ENCODE measurements at places on chromosomes 16 and 17. TPM values are rescaled to one million over a fixed set of nuclear protein-coding genes. Genes with fewer than 3 reads are reported as not detected.
A peak's percentile ranks its signal among the peaks of the same experiment; 100 is the strongest.

DNA sequence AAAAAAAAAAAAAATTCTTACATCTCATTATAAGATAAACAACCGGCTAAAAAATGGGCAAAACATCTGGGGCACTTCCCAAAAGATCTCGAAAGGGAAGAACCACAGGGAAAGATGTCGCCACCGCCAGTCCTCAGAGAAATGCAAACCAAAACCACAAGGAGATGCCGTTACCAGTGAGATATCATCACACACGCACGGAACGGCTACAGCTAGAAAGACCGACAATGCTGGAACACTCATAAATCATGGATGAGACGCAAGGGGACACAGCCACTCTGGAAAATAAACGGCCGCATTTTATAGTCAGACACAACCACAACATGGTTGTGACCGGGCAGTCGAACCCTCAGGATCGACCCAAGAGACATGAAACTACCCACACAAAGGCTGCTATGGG, 24.5 kb downstream of the WDR45B start:
- no peaks in the 10 kb centered on the region for H3K27me3 ChIP-seq
- peaks cover 55% of the 10 kb centered on the region for H3K36me3 ChIP-seq
- no peak overlapping the region for H3K4me3 ChIP-seq

- peaks cover 18% of the 10 kb centered on the region for H3K4me1 ChIP-seq
- no peaks in the 10 kb centered on the region for H3K36me3 ChIP-seq
- no peak overlapping the region for H3K4me3 ChIP-seq
- no peak overlapping the region for H3K27ac ChIP-seq
These were observed 36.8 kb upstream of the MMD start for GRCh38 chr17:55458287-55458900.

DNA sequence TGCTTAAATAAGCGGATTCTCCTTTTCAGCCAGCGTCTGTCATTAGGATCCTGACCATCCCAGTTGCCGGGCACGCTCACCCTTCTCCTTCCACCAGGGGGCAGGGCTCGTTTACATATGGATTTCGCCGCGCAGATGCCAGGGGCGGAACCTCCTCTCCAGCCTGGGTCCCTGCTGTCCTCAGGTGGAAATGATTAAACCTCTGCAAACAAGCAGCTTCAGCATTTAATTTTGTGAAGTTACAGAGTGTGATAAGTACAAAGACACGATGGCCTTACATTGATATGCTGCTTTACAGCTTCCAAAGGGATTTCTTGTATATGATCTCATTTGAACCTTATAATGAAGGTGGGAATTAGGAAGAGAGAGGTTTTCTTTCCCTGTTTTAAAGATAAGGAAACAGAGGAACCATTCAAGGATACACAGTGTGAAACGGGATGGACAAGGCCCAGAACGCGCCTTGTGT, 3.9 kb upstream of the KRT28 start:
- DNase-seq: peak; percentile 79
- H3K4me1 ChIP-seq: peaks cover 2% of the 10 kb centered on the region
- no peak overlapping the region for H3K27ac ChIP-seq
- no peaks in the 10 kb centered on the region for H3K36me3 ChIP-seq
- no peak overlapping the region for H3K4me3 ChIP-seq

DNA sequence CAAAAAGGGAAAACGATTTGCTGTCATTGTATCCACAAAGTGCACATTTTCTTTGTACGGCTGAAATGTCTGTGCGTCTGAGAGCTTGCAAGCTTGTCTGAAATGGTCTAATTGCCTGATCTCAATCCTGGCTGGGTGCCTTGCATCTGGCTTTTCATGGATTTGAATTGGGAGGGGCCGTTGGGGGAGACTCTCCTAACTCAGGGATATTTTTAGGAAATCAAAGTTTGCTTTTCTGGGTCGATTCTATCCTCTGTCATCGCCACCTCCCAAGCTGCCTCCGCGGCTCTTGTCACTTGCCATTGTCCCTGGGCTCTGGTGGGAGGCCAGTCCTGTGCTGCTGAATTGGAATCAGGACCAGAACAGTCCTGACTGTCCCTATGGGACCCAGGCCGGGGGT, 33.3 kb upstream of the MGAT5B start:
- peaks cover 5% of the 10 kb centered on the region for H3K4me1 ChIP-seq
- H3K27ac ChIP-seq: no peak overlapping the region
- peaks cover 13% of the 10 kb centered on the region for H3K27me3 ChIP-seq
- H3K4me3 ChIP-seq: no peak overlapping the region

GRCh38 chr16:3088450-3088849, 10.6 kb downstream of the ZSCAN10 start:
- H3K27me3 ChIP-seq: no peaks in the 10 kb centered on the region
- H3K36me3 ChIP-seq: no peaks in the 10 kb centered on the region
- DNase-seq: no peak
- no peak overlapping the region for H3K4me3 ChIP-seq

GRCh38 chr16:26281381-26282110, 589.8 kb downstream of the HS3ST4 start:
- no peaks in the 10 kb centered on the region for H3K36me3 ChIP-seq
- H3K27me3 ChIP-seq: no peaks in the 10 kb centered on the region
- DNase-seq: no peak

DNA sequence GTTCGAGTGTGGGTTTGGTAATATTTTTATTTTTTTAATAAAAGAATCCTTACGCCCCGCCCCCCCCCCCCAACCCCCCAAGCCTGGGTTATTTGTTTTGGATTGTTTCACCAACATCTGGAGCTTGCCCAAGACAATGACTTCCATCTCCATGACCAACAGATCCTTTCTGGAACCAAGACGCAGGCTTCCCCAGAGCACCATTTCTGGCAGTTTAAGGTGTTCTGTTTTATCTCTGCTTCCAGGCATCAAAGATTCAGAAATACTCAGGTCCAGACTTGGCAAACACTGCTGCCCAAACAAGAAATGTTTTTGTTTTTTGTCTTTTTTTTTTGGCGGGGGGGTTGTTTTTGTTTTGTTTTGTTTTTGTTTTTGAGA, 56.1 kb downstream of the PLXDC1 start:
- peak overlapping the region; percentile 70 for H3K4me3 ChIP-seq
- H3K4me1 ChIP-seq: peaks cover 68% of the 10 kb centered on the region
- no peaks in the 10 kb centered on the region for H3K36me3 ChIP-seq
- no peak for DNase-seq
- no peaks in the 10 kb centered on the region for H3K27me3 ChIP-seq

GRCh38 chr17:39527220-39527813, 66.0 kb downstream of the CDK12 start:
- H3K27ac ChIP-seq: no peak overlapping the region
- peaks cover 67% of the 10 kb centered on the region for H3K36me3 ChIP-seq
- no peaks in the 10 kb centered on the region for H3K27me3 ChIP-seq
- peaks cover 13% of the 10 kb centered on the region for H3K4me1 ChIP-seq
- no peak overlapping the region for H3K4me3 ChIP-seq

DNA sequence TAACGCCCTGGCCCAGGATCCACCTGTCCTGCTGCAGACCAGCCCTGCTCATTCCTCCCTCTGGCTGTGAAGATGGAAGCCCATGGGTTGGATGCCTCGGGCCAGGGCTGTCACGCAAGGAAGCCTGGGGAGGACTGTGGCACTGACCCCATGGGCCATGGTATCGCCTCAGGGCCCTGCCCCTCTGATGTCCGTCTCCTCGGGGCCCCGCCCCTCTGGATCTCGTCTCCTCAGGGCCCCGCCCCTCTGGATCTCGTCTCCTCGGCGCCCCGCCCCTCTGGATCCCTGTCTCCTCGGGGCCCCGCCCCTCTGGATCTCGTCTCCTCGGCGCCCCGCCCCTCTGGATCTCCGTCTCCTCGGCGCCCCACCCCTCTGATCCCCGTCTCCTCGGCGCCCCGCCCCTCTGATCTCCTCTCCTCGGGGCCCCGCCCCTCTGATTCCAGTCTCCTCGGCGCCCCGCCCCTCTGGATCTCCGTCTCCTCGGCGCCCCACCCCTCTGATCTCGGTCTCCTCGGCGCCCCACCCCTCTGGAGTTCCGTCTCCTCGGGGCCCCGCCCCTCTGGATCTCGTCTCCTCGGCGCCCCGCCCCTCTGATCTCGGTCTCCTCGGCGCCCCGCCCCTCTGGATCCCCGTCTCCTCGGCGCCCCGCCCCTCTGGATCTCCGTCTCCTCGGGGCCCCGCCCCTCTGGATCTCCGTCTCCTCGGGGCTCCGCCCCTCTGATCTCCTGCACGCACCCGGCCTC, 24.0 kb downstream of the METRNL start:
- no peaks in the 10 kb centered on the region for H3K36me3 ChIP-seq
- H3K27me3 ChIP-seq: peaks cover 17% of the 10 kb centered on the region
- H3K4me1 ChIP-seq: peaks cover 6% of the 10 kb centered on the region

- H3K36me3 ChIP-seq: no peaks in the 10 kb centered on the region
- peaks cover 17% of the 10 kb centered on the region for H3K27me3 ChIP-seq
- DNase-seq: no peak
- H3K27ac ChIP-seq: no peak overlapping the region
- H3K4me3 ChIP-seq: no peak overlapping the region
These were observed 21.8 kb downstream of the ANKRD40 start for GRCh38 chr17:50685691-50686493.

DNA sequence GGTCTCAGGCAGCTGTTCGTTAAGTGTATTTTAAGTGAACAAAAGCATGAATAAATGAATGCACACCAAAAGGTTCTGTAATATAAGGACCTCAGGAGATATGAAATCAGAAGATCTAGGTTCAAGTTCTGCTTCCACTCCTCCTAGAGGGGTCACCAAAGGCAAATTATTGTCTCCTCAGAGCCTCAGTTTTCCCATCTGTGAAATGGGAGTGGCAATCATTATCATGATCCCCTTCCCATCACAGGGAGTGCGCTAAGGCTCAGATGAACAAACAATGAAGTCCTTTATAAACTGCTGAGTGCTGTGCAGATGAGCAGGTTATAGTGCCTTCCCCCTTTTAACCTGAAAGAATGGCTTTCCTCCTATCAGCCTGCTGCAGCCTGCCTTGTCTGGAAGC, 248.3 kb upstream of the C16orf82 start:
- peaks cover 5% of the 10 kb centered on the region for H3K4me1 ChIP-seq
- no peaks in the 10 kb centered on the region for H3K36me3 ChIP-seq
- H3K27me3 ChIP-seq: no peaks in the 10 kb centered on the region

GRCh38 chr17:1043601-1044251, 46.8 kb downstream of the TIMM22 start:
- H3K36me3 ChIP-seq: peaks cover 32% of the 10 kb centered on the region
- no peak overlapping the region for H3K27ac ChIP-seq
- H3K4me1 ChIP-seq: no peaks in the 10 kb centered on the region
- DNase-seq: no peak
- no peak overlapping the region for H3K4me3 ChIP-seq
- no peaks in the 10 kb centered on the region for H3K27me3 ChIP-seq

DNA sequence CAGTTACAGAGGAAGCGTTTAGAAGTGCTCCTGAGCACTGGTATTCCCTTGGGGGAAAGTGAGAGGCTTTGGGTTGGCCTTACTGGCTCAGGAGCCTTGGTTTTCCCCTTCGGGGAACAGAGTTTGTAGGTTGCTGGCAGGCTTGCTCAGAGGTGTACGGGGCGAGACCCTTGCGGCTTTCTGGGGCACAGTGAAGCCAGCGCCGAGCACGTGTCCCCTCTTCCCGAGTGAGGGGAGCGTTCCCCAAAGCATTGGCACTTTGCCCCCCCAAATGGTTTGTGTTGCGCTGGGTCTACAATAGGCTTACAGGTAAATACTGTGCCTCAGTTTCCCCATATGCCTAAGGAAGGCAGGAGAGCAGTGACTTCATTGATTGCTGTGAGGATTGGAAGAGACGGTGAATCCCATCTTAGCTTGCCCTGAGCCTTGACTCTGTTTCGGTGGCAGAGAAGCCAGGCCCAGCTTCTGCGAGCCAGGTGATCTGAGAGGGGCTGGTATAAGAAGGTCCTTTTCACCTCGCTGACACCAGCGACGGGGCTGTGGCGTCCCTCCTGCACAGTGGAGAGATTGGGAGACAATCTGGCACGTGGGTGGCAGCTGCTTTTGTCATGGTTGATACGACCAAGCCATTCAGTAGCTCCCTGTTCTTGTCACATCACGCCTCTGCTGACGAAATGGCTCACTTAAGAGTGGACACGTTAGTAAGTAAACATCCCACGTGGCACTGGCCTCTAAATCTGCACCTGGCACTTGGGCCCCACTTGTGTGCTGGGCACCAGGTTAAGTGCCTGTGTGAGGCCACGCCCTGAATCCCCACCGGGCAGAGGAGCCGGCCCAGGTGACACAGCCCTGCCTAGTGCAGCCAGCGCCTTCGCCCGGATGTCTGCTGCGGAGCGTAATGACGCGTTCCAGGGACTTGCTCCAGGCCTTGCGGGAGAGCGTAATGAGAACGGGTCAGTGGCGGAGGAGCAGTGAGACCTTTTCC, 55.0 kb downstream of the MEAK7 start:
- H3K4me1 ChIP-seq: no peaks in the 10 kb centered on the region
- H3K4me3 ChIP-seq: no peak overlapping the region
- peaks cover 3% of the 10 kb centered on the region for H3K27me3 ChIP-seq
- no peak for DNase-seq
- no peaks in the 10 kb centered on the region for H3K36me3 ChIP-seq

GRCh38 chr16:88549671-88550245, 20.4 kb upstream of the ZC3H18 start:
- H3K36me3 ChIP-seq: no peaks in the 10 kb centered on the region
- H3K27ac ChIP-seq: peak overlapping the region; percentile 32

GRCh38 chr17:30232015-30232823, 3.3 kb downstream of the SLC6A4 start:
- H3K4me1 ChIP-seq: peaks cover 14% of the 10 kb centered on the region
- no peaks in the 10 kb centered on the region for H3K36me3 ChIP-seq
- H3K4me3 ChIP-seq: no peak overlapping the region
- no peak for DNase-seq

GRCh38 chr17:19370493-19370960, 7.8 kb upstream of the MAPK7 start:
- H3K4me3 ChIP-seq: peak overlapping the region; percentile 74
- no peaks in the 10 kb centered on the region for H3K27me3 ChIP-seq
- DNase-seq: peak; percentile 66

GRCh38 chr16:12315330-12316136, 339.0 kb downstream of the SNX29 start:
- H3K4me1 ChIP-seq: no peaks in the 10 kb centered on the region
- H3K4me3 ChIP-seq: no peak overlapping the region
- peaks cover 2% of the 10 kb centered on the region for H3K36me3 ChIP-seq
- H3K27me3 ChIP-seq: no peaks in the 10 kb centered on the region
- no peak overlapping the region for H3K27ac ChIP-seq
- no peak for DNase-seq

GRCh38 chr16:66406534-66407221, 20.4 kb upstream of the BEAN1 start:
- peaks cover 13% of the 10 kb centered on the region for H3K36me3 ChIP-seq
- H3K4me1 ChIP-seq: peaks cover 31% of the 10 kb centered on the region
- H3K4me3 ChIP-seq: peak overlapping the region; percentile 77
- peaks cover 17% of the 10 kb centered on the region for H3K27me3 ChIP-seq
- DNase-seq: peak; percentile 90
- H3K27ac ChIP-seq: peak overlapping the region; percentile 38

TNFRSF17 gene
- total RNA-seq: not detected

CTRB1 gene
- total RNA-seq: not detected

PSMD12 gene
- 49.3 TPM for total RNA-seq

KCNJ16 gene
- not detected for total RNA-seq

PMFBP1 gene
- total RNA-seq: 1.8 TPM

ITGAD gene
- not detected for total RNA-seq

VMO1 gene
- total RNA-seq: not detected

All from activated CD4-positive, alpha-beta memory T cell treated with anti-CD3 and anti-CD28 coated beads, Interleukin-2, amount 10 ng/mL, durations not matched to agents 7 days and 5 days (primary cell).